ENCODE measurements at places on chromosomes 11 and 22. TPM values are rescaled to one million over a fixed set of nuclear protein-coding genes. Genes with fewer than 3 reads are reported as not detected.

- no peak for DNase-seq
These were observed 37.1 kb upstream of the MMP12 start for GRCh38 chr11:102911758-102912481.

- no peak for DNase-seq
These were observed 61.6 kb upstream of the CARD18 start for GRCh38 chr11:105201166-105201565.

- no peak for DNase-seq
These were observed 95.1 kb downstream of the CELSR1 start for GRCh38 chr22:46442217-46442853.

GRCh38 chr22:21759646-21760376 lies 24.2 kb upstream of the YPEL1 start:
- DNase-seq, result no peak

CASP4 gene
- 99.3 TPM for total RNA-seq

ZNF280B gene
- not detected for total RNA-seq

APOBEC3H gene
- total RNA-seq, result 0.91 TPM

SHANK3 gene
- 65.9 TPM for total RNA-seq

DAGLA gene
- 5.2 TPM for total RNA-seq

GPR83 gene
- total RNA-seq, result not detected

DGAT2 gene
- total RNA-seq, result 17.3 TPM
